ENCODE measurements at places on chromosomes 11 and 22. TPM values are rescaled to one million over a fixed set of nuclear protein-coding genes. Genes with fewer than 3 reads are reported as not detected.

DNA sequence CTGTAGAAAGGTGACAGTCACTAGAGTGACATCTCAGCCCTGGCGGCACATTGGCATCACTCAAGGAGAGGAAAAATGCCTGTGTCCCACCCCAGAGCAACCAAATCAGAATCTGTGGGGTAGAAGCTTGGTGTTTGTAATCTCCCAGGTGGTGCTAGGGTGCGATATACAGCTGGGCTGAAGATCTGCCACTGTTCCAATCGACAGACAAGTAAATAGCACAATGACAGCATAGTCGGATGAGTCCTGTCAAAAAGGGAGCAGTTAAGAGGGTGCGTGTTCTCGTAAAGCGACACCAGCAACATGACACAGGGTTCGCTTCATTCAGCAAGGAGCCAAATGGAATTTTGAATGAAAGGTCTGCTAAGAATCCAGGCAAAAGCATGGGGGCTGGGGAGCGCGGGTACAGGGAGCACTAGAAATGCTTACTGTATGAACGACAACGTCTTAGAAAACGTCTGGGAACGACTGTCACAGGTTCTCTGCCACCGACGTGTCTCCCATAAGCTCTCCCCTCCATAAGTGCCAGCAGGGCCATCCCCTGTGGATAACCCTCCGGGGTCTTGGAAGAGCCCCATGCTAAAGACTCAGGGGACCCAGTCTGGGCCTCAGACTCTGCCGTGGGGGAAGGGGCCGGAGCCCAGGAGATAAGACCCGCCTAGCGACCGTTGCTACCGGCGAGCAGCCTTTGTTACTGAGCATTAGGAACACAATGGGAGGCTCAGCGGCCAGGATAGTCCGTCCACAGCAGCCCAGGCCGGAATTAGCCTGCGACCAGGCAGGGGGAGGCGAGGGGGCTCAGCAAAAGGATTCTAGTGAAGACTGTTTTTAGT, 20.8 kb downstream of the ADA2 start:
- DNase-seq = peak; percentile 25

DNA sequence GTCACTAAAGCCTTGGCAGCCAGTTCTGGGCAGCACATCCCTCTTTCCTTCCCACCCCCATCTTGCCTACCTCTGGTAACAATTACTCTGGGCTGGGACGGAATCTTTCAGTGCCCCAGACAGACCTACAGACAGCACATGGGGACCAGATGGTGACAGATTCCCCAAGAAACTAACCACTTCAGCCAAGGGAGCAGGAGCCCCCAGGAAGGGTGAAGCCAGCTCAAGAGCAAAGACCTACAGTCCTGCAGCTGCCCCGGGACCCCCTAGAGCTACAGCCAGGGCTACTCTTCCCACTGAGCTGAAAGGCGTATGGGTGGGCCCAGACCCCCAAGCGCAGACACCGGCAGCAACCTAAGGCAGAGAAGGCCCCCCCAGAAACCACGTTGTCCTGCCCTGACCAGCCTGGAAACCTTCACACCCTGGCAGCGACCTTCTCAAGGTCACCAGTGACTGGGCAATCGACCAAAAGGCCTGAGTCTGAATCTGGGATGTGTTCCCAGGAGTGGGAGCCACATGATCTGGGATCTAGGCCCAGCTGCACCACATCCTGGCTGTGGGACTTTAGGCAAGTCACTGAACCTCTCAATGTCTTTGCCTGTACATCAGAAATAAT, 65.8 kb downstream of the LRRC32 start:
- no peak for DNase-seq

- no peak for DNase-seq
Measured at GRCh38 chr11:86383041-86383955, 8.6 kb downstream of the CCDC81 start.

DNA sequence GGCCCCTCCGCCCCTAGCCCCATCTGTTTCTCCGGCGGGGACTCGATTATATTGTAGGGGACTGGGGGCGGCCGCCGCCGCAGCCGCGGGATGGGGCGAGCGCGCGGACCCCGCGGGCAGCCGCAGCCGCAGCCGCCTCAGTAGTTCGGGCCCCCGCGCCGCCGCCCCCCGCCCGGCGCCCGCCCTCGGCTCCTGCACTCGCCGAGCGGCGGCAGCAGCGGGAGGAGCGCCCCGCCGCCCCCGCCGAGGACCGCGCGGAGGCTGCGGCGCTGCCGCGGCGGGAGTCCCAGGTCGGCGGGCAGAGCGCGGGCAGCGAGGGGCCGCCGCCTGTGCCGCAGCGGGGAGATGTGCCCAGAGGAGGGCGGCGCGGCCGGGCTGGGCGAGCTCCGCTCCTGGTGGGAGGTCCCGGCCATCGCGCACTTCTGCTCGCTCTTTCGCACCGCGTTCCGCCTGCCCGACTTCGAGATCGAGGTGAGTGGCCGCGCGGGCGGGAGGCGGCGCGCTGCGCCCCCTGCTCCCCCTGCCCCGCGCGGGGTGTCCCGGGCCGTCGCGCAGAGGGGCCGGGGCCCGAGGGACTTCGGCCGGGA, at the start of gene CECR2:
TSS of gene CECR2 (plus strand) at position 22 of the 587 bp plus-strand sequence. CDS start at position 346, 324 bp downstream.
- no peak for DNase-seq

GRCh38 chr11:128664317-128664716, 29.6 kb upstream of the FLI1 start:
- no peak for DNase-seq

GRCh38 chr11:97269527-97269926, 879.7 kb downstream of the JRKL start:
- DNase-seq = no peak

- no peak for DNase-seq
Measured at GRCh38 chr11:73429121-73429750, 53.0 kb downstream of the RELT start.

DNA sequence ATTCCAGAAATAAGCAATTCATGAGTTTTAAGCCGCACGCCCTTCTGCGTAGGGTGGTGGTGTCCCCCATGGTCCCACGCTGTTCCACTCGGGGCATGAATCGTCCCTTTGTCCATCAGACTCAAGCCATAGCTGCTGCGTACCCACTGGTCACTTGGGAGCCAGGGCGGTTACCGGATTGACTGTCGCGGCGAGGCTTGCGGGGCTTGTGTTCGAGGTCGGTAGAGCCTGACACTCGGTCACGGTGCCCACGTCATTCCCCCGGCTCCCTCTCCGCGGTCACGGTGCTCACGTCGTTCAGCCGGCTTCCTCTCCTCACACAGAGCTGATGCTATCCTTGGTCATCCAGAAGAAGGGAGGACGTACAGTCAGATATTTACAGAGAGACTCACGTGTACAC, 1227.0 kb downstream of the BRD1 start:
- no peak for DNase-seq

DNA sequence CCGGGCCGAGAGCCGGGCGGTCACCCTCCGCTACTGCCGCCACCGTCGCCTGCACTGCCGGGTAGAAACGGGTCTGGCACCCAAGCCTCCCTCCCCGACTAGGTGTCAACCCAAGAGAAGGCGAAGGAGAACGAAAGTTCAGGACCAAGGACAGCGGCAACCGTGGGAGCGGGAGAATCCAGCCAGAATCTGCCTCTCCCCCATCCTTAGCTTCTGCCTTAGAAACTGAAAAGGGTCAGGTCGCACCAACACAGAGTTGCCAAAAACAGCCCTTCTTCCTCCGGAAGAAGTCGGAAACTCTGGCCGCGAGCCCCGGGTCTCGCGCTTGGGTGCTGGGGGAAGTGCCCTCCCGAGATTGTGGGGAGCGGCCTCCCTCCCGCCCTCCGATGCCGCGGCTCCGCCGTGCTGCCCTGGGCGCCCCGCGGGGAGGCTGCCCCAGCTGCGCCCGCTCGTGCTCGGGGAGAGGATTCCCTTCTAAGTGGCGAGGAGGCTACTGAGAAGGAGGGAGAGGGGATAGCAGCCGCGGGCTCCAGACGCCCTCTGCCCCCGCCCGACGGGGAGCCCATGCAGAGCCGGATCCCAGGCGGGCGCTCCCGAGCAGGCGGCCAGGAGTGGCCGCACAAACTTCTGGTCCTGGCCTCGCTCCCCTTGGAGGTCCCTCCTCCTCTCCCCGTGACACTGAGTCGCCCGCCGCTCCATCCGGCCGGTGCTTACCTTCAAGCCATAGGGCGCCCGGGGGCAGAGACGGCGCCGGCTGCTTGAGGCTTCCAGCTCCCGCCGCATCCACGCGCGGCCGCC, 637 bp downstream of the DRD2 start:
- peak; percentile 88 for DNase-seq

- no peak for DNase-seq
Measured at GRCh38 chr22:45598596-45599217, 72.9 kb upstream of the ATXN10 start.

DNA sequence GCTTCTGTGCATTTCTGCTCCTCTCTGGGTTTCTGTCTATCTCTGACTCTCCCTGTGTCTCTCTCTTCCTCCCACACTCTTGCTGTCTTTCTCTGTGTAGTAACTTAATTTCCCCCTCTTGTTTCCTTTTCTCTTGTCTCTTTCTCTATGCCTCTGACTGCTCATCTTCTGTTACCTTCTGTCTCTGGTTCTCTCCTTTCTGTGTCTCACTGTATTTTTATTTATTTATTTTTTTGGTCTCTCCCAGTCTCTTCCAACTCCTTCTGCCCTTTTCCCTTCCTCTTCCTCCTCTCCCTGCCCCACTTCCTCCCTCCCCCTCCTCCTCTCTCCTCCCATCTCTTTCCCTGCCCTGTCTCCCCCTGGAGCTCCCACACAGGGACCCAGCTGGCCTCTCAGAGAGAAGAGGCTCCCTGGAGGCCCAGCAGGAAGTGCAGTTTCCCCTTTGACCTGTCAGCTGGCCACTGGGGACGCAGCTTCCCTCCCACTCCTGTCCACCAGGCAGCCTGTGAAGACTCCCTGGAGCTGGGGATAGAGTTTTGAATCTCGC, 38.3 kb upstream of the MYH9 start:
- no peak for DNase-seq

- DNase-seq = no peak
Measured at GRCh38 chr22:23692598-23693291, 1.9 kb downstream of the RGL4 start.

GRCh38 chr11:132937016-132937415, 595.3 kb downstream of the OPCML start:
- DNase-seq = no peak

GRCh38 chr22:24437741-24438328, 10.4 kb downstream of the ADORA2A start:
- no peak for DNase-seq

- no peak for DNase-seq
Measured at GRCh38 chr22:30609260-30610185, 2.5 kb downstream of the TCN2 start.

- no peak for DNase-seq
Measured at GRCh38 chr11:122085264-122085663, 30.8 kb downstream of the BLID start.

GRCh38 chr11:61647529-61647928, 32.7 kb upstream of the DAGLA start:
- DNase-seq = no peak

DNA sequence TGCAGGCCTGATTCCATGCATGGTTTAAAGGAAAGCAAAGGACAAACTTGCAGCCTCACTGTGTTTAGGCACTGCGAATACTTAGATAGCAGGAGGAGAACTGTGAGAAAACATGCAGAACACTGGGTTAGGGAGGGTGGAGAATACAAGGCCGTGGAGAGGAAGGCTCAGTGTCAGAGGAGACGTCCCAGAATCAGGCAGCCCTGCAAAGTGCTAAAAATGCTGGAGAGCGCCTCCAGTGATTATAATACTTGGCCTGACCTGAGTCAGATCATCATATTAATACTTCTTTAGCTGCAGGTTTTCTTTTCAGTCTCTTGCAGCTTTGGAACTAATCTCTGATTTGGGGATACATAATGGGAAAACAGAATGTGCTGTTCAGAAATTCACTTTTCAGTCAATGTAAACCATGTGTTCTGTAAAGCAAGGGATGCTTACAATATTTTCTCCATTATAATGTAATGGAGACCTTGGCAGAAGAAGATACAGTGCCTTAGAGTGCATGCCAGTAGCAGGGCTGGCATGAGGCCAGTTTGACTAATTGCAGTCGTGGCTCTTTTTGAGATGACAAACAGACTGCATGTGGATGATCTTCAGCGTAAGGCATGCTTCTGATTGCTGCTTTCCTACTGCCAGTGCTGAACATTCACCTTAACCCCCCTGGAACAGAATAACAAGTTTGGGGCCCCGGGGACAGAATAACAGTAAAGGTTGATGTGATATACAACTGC, 16.8 kb downstream of the EXT2 start:
- DNase-seq = no peak

GRCh38 chr11:20926799-20927540, 257.6 kb downstream of the NELL1 start:
- DNase-seq = no peak

- no peak for DNase-seq
Measured at GRCh38 chr22:19873138-19873959, 18.7 kb upstream of the GNB1L start.

DNA sequence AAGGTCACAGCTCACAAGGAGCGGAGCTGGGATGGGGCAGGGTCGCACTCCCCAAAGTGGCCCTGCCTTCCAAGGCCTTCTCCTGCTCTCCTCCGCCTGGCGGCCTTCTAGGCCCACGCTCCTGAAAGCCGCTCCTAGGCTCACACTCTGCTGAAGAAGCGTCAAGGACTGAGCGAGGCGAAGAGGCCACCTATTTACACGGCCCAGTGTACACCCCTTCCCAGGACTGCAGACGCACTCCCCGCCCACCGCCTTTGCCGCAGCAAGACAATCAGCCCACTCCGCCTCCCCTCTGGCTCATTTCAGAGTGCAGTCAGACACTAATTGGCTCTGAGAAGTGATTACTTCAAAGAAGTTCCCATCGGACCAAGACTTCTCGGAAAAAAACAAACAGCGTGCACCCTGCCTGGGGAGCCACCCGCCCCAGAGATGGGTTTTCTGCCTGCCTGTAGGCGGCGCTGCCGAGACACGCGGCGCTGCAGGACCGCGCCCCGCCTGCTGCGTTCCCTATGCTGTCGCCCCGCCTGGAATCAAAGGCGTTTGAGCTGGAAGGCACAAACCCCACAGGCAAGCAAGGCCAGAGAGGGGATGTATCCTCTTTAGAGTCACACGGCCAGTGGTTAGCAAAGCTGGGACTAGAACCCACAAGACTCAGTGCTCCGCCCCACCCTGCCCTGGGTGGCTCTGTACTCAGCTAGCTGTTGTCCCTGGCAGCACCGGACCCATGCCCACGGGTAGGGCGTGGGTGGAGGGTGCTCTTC, 414.8 kb downstream of the BUD13 start:
- no peak for DNase-seq

- no peak for DNase-seq
Measured at GRCh38 chr11:75516886-75517285, 8.9 kb downstream of the GDPD5 start.

- no peak for DNase-seq
Measured at GRCh38 chr22:36368359-36368983, 19.3 kb downstream of the MYH9 start.

Gene CLMP
- total RNA-seq = 46.0 TPM

Gene MFRP
- total RNA-seq = not detected

Gene TRPM5
- total RNA-seq = 0.11 TPM

Gene C11orf52
- 2.7 TPM for total RNA-seq

Gene ARHGEF12
- 167 TPM for total RNA-seq

Gene SMDT1
- total RNA-seq = 10.0 TPM

Gene KCNQ1
- 6.3 TPM for total RNA-seq

Gene MMP13
- not detected for total RNA-seq

Gene ELFN2
- 0.21 TPM for total RNA-seq

Gene OR6T1
- not detected for total RNA-seq

Gene PRG3
- total RNA-seq = not detected

Gene CTSF
- 22.8 TPM for total RNA-seq

Gene ISX
- not detected for total RNA-seq

Data from urinary bladder (tissue), 4 donors.